Stimulated activated CD4-positive, alpha-beta T cell treated with anti-CD3 and anti-CD28 coated beads, Interleukin-15, amount 100 ng/mL, for 24 hours (primary cell): ENCODE measurements at places on chromosomes 1 and 21.

GRCh38 chr21:42314616-42315295, 453 bp downstream of the TFF3 start:
- DNase-seq = no peak

DNA sequence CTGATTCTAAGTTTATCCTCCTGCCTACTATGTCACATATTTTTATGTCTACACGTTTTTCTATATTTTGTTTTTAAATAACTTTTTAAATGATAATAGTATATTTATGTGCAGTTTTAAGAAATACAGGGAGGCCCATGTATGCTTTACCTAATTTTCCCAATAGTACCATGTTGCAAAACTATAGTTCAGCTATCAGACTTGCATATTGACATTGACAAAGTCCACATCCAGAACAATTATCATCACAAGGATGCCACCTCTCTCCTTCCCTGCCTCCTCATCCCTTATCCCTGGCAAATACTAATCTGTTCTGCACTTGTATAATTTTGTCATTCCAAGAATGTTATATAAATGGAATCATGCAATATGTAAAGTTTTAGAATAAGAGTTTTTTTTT, 90.9 kb downstream of the CRB1 start:
- DNase-seq = no peak

- no peak for DNase-seq
Observed at GRCh38 chr1:205936311-205936710, 6.9 kb downstream of the SLC26A9 start.

GRCh38 chr1:65002156-65002507, 35.8 kb upstream of the JAK1 start:
- no peak for DNase-seq

GRCh38 chr1:236353813-236354212, 40.3 kb upstream of the EDARADD start:
- no peak for DNase-seq

DNA sequence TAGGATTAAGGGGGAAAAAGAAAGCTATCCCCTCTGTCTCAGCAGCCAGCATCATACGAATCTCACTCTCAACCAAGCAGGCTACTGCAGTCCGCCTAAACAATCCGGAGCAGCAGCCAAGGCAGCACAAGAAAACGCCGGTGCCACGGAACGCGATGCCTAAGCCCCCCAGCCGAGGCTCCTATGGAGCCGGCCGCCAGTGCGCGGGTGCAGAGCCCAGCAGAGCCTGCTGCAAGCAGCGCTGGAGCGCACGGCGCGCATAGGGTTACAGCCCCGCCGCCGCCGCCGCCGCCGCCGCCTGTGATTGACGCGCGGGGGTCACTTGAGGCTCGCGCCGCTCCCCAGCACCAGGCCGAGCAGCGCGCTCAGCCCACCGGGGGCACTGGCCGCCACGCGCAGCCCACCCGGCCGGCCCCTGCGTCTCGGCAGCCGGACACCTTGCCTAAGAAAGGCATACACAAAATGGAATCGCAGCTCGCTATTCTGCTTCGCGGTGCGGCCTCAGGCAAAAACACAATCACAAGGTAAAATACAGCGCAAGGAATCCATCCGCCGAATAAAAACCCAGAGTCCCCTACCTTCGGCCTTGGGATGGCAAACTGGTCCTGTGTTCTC, 780 bp downstream of the HIVEP3 start:
- peak; percentile 61 for DNase-seq

- DNase-seq = peak; percentile 29
Observed at GRCh38 chr1:16367968-16368890, 1.2 kb downstream of the SZRD1 start.

DNA sequence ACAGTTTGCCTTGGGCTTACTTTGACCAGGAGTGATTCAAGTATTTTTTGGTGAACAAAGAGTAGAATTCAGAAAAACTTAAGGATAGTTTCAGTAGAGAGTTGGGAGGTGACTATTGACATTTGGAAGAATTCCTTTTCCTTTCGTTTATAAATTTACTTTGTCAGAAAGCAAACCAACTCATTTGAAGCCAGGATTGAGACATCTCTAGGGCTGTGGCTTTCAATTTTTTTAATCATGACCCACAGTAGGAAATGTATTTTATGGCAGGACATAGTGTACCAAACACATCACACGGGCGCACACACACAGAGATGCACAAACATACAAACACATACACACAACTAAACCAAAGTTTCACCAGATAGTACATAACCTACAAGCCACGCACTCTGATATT, 24.1 kb downstream of the NR5A2 start:
- no peak for DNase-seq

- DNase-seq = no peak
Observed at GRCh38 chr1:86997538-86997937, 83.1 kb downstream of the HS2ST1 start.
